ENCODE measurements at places on chromosomes 4 and X.

DNA sequence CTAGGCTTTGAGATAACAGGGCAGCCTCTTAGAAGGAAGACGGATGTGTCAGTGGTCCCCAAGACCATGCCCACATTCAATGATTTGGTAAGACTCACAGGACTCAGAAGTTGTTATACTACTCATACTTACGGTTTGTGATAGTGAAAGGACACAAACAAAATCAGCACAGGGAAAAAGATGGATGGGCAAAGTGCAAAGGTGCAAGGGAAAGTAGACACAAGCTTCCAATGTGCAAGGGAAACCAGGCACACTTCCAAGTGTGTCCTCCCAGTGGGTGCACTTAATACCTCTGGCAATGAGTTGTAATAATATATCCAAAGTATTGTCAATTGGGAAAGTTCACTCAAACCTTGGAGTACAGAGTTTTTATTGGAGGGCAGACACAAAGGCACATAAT is 53.8 kb upstream of the VCX start:
- DNase-seq: no peak

DNA sequence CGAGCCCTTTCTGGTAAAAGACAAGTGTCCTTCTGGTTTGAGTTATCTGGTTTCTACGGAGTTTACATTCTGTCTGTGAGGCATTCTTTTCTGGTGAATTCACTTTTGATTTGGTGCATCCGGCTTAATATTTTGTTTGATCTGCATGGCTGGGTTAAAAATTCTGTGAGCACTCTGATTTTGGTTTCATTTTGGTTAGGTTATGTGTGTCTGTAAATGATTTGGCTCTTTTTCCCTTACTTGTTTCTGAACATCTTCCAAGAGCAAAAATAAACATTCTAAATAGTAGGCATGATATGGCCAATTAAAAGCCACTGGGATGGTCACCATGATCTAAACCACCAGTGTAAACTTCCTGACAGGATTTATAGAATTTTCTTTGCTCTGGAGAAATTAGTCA is 85.7 kb upstream of the PTPN13 start:
- DNase-seq: peak; percentile 8

DNA sequence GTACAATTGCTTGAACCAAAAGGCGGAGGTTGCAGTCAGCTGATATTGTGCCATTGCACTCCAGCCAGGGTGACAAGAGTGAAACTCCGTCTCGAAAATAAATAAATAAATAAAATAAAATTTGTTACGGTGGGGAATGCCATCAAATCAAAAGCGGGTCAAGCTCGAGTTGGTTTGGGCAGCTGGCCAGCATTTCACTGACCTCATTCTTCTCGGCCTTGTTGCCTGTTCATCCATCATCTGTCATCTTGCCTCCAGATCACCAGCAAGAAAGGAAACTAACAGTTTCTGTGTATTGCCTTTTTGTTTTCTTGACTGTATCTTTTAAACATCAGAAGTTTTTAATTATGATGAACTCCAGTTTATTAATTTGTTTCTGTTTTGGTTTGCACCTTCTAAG is 31.5 kb upstream of the KLHL2 start:
- no peak for DNase-seq

DNA sequence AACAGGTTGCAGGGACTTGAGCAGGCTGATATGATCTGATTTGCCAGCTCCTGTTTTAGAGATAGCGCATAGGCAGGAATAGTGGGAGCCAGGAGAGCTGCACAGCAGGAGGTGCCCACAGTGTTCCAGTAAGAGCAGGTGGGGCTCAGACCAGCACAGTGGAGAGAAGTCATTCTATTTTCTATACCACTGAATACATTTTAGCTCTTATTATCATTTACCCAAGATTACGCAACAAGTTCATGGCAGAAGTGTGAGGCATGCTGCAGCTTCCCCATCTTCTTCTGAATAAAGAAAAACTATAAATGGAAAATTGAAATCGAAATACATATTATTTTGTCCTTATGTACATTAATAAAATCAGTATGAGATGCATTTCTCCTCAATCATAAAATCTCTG is 114.7 kb upstream of the EDNRA start:
- DNase-seq: no peak

DNA sequence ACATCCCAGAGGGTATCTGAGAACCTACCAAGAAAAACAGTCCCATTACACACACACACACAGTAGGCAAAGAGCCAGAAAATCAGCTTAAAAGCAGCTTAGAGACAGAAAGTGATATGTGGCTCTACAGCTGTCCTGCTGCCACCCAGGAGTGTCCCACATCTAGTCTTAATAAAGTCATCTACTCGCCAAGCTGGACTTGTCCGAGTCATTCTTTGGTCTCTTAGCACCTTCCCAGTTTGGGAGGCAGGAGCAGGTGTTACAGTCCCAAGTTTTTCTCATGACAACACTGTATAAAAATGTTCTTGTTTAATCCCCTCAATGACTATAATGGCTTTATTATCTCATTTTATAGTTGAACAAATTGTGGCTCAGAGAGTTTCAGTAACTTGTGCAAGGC is 252.5 kb upstream of the CASK start:
- DNase-seq: no peak

GRCh38 chr4:1033840-1034551 is 22.6 kb downstream of the FGFRL1 start:
- DNase-seq: no peak

Measured in CD4-positive, alpha-beta T cell treated with Interleukin-4 for 4 hours (primary cell).